ENCODE measurements at places on chromosomes 2 and 18. TPM values are rescaled to one million over a fixed set of nuclear protein-coding genes. Genes with fewer than 3 reads are reported as not detected.

DNA sequence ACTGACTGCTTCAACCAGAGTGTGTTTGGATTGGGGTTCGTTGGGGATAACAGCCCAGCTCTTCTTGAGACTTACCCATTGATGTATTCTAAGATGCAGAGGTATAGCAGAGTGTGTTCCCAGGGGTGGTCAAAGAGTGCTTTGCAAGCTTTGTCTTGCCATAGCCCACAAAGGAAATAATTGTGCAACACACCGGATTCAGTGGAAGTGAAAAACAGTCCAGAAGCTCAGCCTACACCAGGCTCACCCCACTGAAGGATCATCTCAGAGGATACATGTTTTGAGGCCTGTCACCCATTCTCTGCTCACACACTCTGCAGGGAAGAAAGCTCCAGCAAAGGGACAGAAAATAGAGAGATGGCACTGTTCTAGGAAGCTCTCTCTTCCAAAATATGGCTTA lies 9.6 kb downstream of the CACNB4 start:
- DNase-seq: no peak

DNA sequence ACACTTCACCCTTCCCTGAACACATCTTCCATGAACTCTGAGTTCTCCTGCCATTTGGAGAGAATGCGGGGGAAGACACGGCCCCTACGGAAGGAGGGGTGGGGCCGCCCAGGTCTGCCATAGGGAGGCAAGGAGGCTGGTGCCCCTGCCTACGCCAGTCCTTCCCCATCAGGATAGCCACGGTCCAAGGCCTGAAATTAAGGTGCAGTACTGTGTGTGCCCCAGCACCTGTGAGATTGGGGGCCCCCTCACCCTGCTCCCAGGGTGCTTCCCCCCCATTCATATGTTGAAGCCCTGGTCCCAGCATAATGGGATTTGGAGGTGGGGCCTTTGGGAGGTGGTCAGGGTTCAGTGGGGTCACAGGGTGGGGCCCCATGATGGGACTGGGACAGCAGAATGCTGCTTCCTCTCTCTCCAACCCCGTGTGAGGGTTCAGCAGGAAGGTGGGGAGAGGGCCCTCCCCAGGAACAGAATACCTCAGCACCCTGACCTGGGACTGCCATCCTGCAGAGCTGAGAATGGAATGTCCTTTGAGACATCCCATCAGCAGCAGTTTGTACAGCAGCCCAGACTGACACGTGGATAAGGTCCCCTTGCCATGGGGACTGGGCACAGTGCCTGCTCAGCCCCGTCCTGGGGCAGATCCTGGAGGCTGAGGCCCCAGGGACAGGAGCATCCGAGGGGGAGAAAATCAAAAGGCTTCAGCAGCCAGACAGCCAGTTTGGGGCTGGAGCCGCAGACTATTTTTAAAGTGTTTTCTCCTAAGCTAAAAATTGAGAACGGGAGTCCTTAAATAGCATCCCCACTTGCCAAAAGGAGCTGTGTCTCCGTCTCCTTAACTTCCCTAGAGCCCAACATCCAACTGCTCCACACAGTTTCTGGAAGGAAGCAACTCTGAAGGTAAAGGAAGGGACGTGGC lies 105.1 kb downstream of the NDUFA10 start:
- DNase-seq: no peak

- DNase-seq: peak; percentile 52
These were observed 12.7 kb upstream of the HNMT start for GRCh38 chr2:137951586-137951985.

DNA sequence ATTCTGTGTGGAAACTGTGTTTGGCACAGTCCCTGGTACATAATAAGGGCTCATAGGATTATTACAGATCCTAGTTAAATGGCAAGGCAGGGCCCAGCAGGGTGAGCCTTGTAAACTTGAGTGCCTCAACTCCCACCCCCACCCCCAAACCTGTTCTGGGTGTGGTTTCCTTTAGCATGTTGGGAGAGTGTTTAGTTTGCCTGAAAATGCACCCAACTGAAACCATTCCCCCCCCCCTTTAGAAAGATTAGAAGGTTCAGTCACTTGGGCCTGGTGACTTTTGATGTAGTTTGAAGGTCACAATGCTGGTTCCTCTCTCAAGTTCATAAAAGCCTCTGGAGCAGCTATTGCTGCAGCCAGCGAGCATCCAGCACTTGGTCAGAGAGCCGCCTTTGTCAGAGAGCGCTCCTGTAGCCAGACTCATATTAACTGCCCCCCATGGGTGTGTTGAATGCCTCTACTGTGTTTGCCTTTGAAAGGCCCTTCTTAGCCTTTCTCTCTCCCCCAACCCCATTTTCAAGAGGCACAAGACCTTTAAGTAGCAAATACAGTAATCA lies 113.7 kb downstream of the SPTBN1 start:
- DNase-seq: no peak

DNA sequence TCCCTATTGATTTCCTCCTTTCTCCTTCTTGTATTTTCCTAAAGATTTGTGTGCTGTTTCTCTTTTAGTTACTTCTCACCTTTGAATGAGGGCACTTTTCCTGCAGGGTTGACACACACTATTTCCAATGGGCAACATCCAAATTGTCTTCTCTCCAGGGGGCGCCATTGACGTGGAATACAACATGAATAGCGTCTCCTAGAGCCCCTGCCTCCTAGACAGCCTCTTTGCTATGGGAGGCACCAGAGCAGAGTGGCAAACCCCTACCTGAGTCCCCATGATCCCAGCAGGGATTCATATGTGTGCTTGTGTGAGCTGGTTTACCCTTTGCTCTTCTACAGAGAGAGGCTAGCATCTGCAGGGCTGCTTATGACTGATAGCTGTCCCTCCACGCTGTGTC lies 61.3 kb upstream of the ITSN2 start:
- DNase-seq: peak; percentile 33

- DNase-seq: no peak
These were observed 63.5 kb downstream of the RTTN start for GRCh38 chr18:70142001-70142400.

DNA sequence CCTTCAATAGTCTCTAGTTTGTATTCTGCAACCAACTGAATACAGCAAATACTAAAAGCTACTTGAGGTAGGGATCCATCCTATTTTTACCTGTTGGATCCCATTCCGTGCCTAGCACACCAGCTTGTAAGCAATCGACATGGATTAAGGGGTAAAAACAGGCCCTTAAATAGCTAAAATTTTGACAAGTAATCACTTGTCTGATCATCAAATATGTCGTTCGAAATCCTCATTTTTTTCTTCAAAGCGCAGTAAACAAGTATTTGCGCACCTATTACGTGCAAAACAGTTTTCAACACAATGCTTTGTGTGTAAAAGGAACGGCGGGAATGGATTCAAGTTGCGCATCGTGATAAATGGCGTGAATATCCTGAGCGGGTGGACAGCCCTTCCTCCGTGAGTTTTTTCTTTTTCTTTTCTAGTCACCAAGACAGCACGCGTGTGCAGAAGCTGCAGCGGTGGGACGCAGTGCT lies 1.4 kb upstream of the ACVR2A start:
- DNase-seq: no peak

DNA sequence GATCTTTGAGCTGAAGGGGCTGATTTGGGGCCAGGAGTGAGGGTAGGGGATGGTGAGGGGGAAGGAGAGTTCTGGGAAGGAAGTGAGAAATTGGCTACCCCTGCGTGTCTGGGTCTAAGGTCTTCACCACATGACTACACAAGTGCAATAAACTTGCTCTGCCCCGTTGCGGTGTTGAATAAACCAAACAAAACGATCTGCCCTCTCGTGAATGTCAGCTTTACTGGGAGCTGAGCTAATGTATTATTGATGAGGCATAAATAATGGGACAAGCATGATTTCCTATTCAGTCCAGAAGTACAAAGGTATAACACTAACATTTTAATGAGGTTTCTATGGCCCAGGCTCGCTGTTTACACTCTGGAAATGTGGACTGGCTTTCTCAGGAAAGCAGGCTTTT lies 8.0 kb upstream of the CFAP221 start:
- DNase-seq: no peak

DNA sequence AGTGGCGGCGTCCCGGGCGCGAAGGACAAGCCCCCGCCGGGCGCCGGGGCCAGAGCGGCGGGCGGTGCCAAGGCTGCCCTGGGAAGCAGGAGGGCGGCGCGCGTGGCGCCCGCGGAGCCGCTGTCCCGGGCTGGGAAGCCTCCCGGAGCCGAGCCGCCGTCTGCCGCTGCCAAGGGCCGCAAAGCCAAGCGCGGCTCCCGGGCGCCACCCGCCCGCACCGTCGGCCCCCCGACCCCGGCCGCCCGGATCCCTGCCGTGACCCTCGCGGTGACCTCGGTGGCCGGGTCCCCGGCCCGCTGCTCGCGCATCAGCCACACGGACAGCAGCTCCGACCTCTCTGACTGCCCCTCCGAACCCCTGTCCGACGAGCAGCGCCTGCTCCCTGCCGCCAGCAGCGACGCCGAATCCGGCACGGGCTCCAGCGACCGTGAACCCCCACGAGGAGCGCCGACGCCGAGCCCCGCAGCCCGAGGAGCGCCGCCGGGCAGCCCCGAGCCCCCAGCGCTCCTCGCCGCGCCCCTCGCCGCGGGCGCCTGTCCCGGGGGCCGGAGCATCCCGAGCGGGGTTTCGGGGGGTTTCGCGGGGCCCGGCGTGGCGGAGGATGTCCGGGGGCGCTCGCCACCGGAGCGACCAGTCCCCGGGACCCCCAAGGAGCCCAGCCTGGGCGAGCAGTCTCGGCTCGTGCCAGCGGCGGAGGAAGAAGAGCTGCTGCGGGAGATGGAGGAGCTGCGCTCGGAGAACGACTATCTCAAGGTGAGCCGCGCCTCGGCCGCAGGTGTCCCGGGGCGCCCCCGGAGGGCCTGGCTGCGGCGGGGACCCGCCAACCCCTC lies 820 bp downstream of the MTCL1 start:
- DNase-seq: peak; percentile 14

DNA sequence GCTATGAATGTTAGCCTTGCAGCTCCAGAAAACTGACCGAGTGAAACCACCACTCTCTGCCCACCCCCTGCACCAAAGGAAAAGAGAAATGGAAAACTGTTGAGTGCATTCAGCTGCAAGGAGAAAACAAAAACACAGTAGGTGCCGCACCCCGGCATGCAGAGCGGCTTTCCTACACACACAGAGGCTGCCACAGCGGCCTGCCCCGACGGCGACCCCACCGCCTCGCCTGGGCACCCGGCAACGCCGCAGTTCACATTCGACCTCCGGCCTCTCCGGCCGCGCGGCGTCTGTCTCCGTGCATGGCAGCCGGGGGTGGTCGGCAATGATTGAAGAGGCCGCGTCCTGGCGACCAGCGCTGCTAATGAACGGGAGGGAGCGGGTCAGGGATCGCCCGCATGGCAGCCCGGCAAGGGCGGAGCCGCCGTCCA lies 417.1 kb upstream of the SALL3 start:
- no peak for DNase-seq

- DNase-seq: no peak
These were observed 53.9 kb downstream of the LNPK start for GRCh38 chr2:175948191-175948590.

GRCh38 chr2:140600116-140600515 lies 1530.7 kb downstream of the LRP1B start:
- DNase-seq: peak; percentile 17

GRCh38 chr2:23745068-23745725 lies 181.7 kb downstream of the ATAD2B start:
- DNase-seq: no peak

DNA sequence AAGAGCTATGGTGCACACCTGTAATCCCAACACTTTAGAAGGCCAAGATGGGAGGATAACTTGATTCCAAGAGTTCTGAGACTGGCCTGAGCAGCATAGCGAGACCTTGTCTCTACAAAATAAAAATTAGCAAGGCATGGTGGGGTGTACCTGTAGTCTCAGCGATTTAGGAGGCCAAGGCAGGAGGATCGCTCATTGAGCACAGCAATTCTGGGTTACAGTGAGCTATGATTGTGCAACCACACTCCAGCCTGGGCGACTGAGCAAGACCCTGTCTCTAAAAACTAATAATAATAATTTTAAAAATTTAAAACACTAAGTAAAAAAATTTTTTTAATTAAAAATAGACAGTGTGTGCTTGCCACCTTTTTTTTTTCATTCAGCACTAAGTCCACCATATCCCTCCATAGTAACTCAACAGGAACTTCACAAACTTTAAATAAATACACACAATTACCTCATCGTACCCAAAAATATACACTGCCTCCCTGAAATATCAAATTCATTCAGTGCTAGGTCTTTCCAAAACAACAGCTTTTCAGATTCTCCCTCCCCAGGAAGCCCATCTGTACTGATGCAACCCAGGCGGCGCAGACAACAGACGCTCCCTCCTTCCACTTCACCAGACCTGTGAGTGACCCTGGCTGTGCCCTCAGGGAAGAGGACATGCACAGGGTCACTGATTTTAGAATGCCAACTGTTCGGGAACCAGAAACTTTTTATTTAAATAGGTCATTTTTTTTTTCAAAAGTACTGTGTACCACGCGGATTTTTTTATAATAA lies 29.6 kb downstream of the FAM168B start:
- DNase-seq: no peak

- DNase-seq: peak; percentile 62
These were observed 9.5 kb upstream of the BCL2L11 start for GRCh38 chr2:111111101-111111755.

- DNase-seq: peak; percentile 39
These were observed 50.6 kb downstream of the TTC32 start for GRCh38 chr2:19851116-19851695.

DNA sequence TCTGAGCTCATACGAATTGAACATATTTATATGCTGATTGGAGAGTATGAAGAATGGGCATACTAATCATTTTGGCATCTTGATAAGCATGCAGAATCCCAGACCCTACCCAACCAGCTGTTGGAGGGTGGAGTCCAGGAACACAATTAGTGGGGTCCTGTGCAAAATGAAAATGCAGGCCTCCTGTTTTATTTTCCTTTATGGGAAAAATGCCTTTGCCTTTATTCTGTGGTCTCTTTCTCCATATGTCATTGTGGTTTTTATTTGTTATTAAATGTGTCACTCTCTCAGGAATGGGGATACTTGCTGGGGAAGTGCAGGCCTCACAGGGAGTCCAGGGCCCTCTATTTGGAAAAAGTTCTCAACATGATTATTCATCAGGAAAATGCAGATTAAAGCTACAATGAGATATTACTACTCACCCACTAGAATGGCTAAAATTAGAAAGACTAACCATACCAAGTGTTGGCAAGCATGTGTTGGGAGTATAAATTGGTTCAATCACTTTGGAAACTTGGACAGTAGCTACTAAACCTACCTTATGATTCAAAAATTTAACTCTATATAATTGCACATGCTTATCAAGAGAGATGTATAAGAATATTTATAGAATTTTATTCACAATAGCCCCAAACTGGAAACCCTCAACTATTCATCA lies 223.1 kb upstream of the FBXO11 start:
- peak; percentile 32 for DNase-seq

Gene CCDC178
- not detected for polyA plus RNA-seq

Gene TBR1
- polyA plus RNA-seq: not detected

Gene RPIA
- polyA plus RNA-seq: 6.1 TPM

Gene UBXN2A
- polyA plus RNA-seq: 7.9 TPM

Gene TNFAIP6
- 0.09 TPM for polyA plus RNA-seq

Gene RASGRP3
- polyA plus RNA-seq: 0.06 TPM

Gene B4GALT6
- polyA plus RNA-seq: 6.1 TPM

Gene MREG
- polyA plus RNA-seq: 14.1 TPM

Gene CGREF1
- 4.5 TPM for polyA plus RNA-seq

Gene RNF144A
- polyA plus RNA-seq: 1.6 TPM

Gene DOK6
- not detected for polyA plus RNA-seq

Gene DSEL
- polyA plus RNA-seq: 3.6 TPM

Gene UNC80
- polyA plus RNA-seq: not detected

Gene CRYGD
- polyA plus RNA-seq: not detected
